ENCODE measurements at places on chromosomes 5 and 9.
A peak's percentile ranks its signal among the peaks of the same experiment; 100 is the strongest.

DNA sequence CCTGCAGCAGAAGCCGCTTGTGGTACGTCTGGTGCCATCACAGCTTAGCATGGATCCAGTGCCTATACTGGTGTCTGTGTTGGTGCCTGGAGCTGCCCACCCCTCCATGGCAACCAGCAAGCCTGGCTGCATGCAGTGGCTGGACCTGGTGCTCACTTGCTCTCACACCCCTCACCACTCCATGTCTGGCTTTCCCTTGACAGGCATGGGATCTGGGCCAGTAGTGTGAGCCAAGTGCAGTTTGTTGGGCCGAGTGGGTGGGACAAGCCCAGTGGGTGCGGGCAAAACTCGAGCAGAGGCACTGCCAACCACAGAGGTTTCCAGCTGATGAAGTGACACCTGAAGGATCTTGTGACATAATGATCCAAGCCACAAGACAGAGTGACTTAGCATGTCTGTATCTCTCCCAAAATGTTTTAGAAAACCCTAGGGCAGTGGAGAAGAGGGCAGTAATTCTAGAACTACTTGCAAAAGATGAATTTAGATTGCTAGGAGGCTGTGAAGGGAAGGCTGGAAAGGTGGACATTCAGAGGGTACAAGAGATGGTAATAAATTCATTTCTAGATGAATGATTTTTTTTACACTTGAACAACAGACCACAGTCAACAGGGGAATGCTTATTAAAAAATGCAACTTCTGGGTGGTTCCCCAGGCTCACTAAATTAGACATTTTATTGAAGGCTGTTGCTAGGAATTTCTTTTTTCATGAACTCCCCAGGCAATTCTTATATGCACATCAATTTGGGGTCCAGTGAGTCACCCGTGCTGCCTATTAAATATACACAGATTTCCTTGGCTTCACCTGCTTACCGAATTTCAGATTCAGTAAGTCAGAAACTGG, 660.3 kb downstream of the TLR4 start:
- DNase-seq, result no peak

DNA sequence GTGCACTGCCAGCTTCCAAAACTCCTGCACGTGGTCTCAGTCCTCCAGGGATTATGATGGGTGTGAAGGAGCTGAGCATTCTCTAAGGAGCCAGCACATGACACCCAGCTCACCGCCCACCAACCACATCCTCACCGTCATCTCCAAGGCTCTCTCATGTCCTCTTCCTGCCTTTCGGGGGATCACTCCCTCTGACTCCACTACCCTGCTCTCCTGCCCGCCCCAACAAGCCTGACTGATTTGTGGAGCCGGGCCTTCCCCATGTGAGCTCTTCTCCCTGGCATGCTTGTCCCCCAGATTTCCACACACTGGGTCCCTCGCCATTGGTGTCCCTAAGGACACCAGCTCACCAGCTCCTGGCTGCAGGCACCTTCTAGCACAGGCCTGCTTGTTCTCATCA, 1.9 kb downstream of the ABO start:
- DNase-seq, result no peak

DNA sequence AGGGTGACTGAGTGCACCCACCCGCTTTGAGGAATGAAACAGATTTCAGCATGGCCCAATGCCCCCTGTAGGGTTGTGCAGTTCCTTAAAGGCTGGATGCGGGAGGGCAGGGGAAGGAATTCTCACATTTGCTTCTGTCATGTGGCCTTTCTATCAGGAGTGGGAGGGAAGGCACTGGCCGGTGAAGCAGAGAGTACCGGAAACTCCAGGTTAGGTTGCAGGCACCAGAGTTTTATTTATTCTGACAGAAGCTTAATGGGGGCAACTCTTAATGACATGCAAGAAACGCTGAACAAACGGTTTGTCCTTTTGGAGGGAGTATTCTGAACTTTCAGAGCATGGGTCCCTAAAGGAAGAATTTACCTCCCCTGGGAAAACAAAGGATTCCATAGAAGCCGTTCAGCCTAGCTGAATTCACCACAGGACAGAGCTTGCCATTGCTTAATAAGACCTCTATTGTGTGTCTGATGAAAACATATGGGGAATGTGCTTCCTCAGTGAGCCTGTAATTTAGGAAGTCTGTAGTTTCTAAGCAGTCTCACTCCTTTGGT, 44.1 kb upstream of the EQTN start:
- peak; percentile 71 for DNase-seq

- peak; percentile 27 for DNase-seq
Measured at GRCh38 chr5:137923856-137924255, 34.6 kb downstream of the PKD2L2 start.

DNA sequence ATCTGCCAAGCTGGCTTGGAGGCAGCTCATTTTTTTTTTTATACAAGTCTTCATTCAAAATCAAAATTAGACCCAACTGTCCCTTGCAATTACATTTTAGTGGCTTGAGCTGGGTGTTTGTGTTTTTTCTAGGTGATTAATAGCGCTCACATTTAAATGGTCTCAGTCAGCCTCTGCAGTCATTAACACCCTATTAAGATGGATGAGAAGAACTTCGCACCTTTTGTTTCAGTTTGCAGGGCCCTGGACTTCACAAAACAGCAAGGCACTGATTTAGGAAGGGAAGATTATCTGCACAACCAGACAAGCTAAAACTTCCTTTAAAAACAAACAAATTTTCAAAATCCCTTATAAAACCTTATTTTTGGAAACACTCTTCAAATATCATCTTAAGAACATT, 374.8 kb downstream of the EFNA5 start:
- DNase-seq, result no peak

DNA sequence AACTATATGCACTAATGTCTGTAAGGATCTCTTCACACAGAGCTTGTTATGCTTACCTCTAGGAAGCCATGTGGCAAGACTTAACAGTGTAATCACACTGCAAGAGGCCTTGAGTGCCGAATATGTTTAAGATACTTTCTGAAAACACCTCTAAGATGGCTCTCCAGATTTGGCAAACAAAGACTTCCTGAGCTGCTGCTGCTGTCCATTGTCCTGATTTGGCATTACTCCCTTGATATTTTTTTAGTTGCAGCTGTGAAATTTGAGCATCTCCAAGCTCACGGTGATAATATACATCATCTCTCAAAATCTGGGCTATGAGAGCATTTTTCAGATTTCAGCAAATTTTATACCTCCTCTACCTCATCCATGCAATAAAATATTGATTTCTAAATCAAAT, 384.5 kb upstream of the CDH6 start:
- no peak for DNase-seq

GRCh38 chr5:81786991-81787390, 36.1 kb upstream of the SSBP2 start:
- no peak for DNase-seq

GRCh38 chr5:177598477-177598876, 1.5 kb upstream of the B4GALT7 start:
- DNase-seq, result no peak

- DNase-seq, result no peak
Measured at GRCh38 chr5:111013011-111013410, 58.5 kb upstream of the TSLP start.

DNA sequence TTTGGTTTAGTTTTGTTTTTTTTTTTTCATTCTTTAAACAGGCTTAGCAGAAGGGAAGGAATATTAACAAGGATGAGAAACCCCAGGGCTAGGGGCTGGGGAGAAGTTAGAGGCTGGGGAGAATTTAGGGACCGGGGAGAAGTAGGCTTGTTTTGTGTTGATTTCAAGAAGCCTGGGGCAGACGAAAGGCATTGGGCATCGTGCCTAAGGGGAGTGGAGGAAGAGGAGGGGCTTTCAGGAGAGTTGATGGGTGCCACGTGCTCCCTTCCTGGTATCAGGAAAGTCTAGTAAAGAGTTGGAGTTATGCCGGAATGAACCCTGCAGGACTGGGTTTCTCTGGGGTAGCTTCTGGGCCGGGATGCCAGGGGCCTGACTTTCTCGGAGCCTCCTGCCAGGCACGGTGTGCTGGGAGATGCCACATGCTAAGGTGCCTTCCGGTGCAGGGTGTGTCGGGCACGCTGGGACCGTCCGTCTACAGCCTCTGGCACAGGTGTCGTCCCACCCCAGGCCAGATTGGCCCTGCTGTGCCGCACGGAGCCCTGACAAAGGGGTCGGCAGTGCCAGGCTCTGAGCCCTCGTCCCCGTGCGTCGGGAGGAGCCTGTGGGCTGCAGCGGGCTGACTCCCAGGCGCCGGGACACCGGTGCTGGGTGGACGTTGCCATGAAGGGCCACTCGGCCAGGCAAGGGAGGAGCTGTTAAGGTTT, 159.9 kb downstream of the OLFM1 start:
- no peak for DNase-seq

DNA sequence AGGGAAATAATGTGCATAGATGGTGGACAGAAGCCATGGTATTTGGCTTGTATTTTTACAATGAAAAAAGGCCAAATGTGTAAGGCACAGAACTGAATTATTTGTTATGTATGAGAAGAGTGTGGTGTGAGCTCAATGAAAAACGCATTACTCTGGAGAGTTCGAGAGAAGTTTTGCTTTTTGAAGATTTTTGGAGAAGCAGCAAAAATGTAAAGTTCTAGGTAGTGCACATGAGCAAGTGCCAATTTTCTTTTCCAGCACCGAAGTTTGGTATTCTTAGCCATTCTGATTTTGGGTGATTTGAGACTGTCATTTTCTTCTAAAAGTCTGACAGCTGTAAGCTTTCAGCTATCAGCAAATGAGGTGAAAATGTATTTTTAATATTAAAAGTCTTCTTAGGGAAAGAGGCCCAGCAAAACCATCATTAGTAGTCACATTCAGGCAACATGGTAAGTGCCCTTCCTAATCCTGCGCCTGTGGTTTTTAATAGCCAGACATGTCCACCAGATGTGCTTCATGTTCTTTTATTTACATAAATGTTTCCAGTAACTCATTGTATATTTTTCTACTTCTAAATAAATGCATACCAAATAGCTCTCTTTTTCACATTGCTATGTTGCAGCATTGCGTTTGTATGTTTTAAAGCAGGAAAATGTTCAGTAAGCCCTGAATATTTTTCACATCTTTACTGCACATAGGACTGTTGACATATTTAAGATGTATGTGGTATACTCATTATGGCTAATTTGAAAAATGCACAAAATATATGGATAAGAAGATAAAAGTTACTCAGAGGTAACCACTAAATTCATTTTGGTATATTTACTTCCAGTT, 50.4 kb downstream of the RASGRF2 start:
- DNase-seq, result no peak

DNA sequence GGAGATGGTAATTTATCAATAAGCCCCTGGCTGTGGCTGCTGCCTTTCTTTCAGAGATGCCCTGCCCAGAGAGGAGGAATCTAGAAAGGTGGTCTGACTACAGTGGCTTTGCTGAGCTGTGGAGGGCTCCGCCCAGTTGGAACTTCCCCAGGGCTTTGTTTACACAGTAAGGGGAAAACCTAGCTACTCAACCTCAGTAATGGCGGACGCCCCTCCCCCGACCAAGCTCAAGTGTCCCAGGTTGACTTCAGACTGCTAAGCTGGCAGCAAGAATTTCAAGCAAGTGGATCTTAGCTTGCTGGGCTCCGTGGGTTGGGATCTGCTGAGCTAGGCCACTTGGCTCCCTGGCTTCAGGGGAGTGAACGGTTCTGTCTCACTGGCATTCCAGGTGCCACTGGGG, 865.4 kb upstream of the ACO1 start:
- DNase-seq, result no peak

DNA sequence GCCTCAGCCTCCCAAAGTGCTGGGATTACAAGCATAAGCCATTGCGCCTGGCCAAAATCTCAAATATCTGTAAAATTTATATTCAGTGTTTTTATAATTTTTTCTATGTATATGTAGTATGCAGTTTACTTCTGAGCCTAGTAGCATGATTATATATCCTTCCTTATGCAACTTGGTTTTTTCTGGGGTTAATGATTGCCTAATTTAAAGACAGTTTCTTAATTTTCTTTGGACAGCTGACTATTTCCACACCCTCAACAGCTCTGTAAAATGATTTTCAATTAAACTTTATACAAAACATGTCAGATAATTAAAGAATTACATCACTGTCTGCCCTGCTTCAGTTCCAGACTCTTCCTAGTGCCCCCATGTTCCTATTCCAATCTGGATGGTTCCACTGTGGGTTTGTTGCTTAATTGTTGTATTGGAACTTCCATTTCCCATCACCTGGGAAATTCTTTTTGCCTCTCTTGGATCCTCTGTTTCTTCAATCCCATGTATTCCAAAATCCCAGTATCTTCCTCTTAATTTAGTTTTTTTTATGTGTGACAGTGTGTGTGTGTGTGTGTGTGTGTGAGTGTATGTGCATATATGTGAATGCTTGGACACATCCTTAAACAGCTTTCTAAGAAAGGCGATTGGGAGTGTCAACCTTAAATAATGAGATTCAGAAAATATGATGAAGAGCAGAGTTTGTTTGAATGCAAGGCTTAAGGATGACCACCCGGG, 53.2 kb downstream of the C5orf22 start:
- DNase-seq, result no peak

DNA sequence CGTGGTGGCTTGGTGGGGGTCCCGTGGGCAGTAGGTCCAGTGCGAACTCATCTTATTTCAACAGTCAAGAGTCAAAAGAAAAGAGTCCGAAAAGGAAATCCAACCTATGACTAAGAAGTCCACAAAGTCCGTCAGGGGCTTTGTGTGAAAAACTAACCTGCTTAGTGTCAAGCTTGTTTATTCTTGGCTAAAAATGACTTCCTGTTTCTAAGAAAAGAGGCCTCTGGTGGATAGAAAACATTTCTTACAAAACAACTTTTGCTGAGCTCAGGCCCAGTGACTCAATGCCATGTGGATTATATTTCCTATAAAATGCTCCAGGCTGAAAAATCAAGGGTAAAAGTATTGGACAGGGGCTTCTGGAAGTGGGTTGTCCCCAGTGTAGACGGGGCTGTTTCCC, 105.9 kb downstream of the GADD45G start:
- DNase-seq, result no peak

- DNase-seq, result peak; percentile 61
Measured at GRCh38 chr9:96502539-96503373, 52.8 kb downstream of the HABP4 start.

GRCh38 chr5:169964246-169964645, 16.0 kb downstream of the INSYN2B start:
- DNase-seq, result no peak

DNA sequence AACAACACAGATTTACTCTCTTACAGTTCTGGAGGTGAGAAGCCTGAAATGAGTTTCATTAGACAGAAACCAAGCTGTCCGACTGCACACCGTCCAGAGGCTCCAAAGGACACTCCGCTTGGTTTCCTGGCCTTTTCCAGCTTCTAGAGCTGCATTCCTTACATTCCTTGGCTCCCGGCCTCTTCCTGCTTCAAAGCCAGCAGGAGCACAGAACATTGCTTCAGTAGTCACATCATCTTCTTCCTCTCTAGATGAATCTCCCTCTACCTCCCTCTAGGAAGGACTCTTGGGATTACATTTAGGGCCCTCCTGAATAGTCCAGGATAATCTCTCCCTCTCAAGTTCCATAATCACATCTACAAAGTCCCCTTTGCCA, 213.3 kb downstream of the CDK5RAP2 start:
- peak; percentile 96 for DNase-seq

DNA sequence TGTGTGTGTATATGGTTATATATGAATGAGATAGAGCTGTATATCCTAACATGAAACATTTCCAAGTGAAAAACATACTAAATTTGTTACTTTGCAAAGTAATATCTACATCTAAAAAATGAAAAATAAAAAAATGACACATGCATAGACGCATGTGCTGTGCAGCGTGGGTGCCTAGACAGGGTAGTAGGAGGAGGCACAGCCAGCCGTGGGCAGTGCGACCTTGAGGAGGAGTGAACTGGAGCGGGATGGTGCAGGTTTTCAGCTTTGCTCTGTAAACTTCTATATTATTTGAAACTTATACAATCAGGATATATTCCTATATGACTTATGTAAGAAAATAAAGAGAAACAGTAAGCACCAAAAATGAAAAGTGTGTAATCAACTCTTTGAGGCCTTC, 15.0 kb upstream of the GLRX start:
- DNase-seq, result no peak

Data from AG10803 (cell line).